Stimulated activated CD4-positive, alpha-beta T cell treated with anti-CD3 and anti-CD28 coated beads, TNF-alpha, amount 100 ng/mL, for 4 hours (primary cell): ENCODE measurements at places on chromosomes 4 and X.

DNA sequence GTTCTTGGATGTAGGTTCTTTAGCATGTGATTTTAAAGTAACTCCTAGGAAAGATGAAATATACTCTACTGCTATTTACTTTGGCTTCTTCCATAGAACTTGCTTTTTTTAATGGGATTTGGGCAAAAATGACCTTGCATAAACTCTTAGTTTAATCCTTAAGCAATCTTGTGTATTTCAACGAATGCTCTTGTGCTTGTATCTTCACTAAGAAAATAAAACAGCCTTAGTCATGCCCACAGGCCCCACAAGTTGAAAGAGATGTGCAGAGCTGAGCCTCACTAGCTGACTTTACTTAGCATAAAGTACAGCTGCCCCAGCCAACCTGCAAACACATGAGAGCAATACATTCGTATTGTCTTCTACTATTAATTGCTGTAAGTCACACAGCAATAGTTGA is 1609.2 kb downstream of the STIM2 start:
- DNase-seq = no peak

DNA sequence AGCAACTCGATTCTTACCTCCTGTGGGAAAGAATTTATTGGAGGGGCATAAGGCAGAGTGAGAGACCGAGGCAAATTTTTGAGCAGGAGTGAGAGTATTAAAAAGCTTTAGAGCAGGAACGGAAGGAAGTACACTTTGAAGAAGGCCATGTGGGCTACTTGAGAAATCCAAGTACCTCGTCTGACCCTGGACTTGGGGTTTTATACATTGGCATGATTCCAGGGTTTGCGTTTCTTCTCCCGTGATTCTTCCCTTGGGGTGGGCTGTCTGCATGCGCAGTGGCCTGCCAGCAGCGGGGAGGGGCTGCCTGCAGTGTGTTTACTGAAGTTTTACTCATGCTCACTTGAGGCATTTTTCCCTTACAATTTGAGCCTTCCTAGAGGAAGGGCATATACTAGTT is 3.4 kb downstream of the GALNT7 start:
- DNase-seq = no peak

GRCh38 chrX:11397680-11398079 is 104.5 kb downstream of the AMELX start:
- DNase-seq = no peak

DNA sequence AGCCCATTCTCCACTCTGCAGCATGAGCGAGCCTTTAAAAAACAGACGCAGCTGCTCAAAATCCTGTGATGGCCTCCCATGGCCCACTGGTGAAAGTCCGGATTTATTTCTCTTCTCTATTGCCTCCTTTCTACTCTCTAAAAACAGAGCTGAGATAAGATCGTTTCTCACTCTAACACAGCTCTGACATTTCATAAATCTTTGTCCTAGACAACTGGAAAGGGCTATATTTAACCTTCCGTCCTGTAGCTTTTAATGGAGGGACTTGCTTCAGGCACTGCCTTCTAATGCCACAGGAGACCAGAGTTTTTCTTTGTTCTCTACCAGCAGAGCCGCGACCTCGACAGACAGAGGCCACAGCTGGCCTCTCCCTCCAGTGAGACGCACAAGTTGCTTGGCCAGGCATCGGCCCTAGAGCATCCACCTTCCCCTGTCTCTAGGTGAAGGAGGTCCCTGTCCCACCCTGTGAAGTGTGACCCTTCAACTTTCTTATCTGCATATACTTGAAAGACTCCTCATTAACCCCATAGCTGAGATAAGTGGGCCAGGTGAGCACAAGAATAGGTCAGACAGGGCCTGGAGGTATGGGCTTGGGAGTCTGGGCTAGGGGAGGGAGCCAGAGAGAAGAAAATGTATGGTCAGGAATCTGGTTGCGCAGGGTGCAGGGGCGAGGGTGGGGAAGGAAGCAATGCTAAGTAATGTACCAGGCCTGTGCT is 50.0 kb downstream of the RTL5 start:
- no peak for DNase-seq

- DNase-seq = no peak
Measured at GRCh38 chrX:13253223-13253622, 66.6 kb downstream of the ATXN3L start.

- no peak for DNase-seq
Measured at GRCh38 chr4:85658766-85659439, 184.0 kb downstream of the ARHGAP24 start.

DNA sequence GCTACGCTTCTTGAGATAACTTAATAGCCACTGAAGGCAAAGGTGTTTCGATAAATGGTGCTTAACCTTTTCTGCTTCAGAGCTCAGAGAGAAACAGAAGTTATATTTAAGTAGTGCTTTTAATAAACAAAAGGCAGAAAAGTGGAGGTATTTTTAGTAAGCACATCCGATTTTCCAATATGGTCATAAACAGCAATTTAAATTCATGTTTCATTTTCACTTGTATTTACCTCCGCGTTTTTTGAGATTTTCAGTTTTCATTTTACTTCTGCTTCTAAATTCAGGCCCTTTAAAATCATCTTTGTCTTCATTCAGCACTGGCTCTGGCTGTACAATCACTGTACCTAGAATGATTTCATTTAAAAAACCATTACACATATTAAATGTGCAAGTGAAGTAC is 92.4 kb downstream of the ATRX start:
- DNase-seq = no peak

GRCh38 chr4:38308728-38309311 is 348.6 kb downstream of the PTTG2 start:
- DNase-seq = no peak

DNA sequence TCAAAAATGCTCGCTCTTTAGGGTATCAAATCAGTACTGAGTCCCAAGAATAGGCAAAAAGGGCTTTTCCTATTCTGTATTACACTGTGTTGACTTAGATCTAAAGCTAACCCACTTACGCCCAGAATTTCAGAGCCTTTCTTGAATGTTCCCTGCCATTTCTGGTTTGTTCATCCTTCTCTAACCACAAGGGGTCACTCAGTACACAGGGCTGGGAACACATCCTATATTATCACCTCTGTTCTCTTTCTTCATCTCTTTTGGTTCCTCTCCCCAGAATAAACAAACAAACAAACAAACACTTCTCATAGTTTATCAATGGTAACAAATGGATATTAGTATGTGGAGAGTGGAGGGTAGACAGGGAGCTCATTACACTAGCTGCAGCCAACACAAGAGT is 25.5 kb upstream of the MORC4 start:
- no peak for DNase-seq

DNA sequence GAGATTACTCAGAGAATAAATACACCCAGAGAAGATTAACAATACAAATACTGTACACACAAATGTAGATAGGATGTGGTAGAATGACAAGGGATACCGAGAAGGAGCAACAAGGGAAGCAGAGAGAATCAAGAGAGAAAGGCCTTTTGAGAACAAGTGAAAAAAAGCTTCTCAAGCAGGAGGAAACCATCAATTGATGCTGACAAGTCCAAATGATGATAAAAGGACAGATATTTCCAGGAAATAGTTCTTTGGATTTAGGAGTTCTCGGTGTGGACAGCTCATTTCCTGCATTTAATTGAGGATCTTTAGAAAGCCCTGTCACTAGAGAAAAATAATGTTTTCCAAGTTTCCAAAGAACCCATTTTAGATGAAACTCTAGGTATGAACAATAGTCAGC is 48.1 kb downstream of the NPY5R start:
- DNase-seq = no peak

- DNase-seq = no peak
Measured at GRCh38 chrX:153245288-153245731, 66.2 kb downstream of the MAGEA1 start.

- no peak for DNase-seq
Measured at GRCh38 chr4:101135371-101136010, 211.8 kb downstream of the PPP3CA start.

DNA sequence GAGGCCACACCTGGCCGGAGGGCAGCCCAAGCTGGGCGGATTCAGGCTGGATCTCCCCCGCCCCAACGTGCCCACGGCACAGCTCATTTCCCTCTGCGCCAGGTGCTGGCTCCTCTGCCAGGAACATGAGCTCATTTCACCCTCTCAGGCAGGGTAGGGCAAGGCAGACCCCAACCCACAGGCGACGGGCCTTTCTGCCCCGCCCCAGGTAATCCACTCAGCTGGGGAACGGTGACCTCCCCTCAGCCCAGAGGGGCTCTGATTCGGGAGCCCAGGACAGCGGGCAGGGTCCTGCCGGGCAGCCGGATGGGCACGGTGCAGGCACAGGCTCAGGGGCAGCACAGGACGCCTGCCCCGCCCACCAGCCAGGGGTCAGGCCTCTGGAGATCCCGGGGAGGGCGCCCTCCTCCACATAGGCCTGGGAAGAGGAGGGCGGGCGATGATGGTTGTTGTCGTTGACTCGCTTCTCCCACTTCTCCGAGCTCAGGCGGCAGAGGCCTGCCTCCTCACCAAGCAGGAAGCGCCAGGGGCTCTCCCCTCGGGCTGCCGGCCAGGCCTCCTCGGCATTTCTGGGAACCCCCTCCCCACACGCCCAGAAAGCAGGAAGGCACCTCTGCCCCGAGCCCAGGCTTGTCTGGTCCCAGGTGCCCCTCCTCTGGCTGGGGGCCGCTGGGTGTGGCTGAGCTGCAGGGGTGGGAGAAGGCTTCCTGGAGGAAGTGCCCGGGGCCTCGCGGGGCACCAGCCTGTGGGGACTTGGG is 31.1 kb downstream of the TACC3 start:
- DNase-seq = no peak

DNA sequence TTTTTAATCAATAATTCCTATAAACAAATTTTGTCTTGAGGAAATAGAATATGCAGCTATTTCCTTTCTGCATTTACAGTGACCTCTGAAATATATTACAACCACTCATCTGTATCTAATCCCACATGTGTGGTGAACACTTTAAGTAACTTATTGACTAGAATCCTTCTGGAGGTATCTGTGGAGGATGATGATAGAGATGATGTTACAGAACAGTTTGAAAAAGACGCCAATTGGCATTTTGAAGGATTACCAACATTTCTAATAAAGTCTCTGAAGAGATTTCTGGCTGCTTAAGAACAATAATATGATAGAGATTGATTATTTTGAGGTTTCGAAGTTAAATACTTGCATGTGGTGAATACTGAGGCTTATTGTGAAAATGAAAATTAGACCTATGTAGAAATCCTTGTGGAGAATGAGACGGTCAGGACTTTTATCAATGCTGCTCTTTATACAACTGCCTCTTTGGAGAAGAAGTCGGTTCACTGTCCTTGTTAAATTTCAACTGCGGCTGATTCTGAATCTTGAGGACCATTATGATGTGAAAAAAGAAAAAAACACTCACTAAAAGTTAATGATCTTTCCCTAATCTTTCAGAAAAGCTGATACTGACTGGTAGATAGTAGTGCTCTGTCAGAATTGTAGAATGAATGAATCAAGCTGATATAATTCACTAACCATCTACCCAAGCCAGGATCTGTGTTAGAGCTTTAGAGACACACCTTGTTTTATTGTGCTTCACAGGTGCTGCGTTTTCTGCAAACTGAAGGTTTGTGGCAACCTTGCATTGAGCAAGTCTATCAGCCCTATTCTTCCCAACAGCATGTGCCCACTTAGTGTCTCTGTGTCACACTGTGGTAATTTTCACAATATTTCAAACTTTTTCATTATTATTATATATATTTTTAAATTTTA is 204.7 kb downstream of the SPRY1 start:
- DNase-seq = no peak

- DNase-seq = no peak
Measured at GRCh38 chr4:124396333-124396732, 316.2 kb downstream of the ANKRD50 start.

- no peak for DNase-seq
Measured at GRCh38 chrX:129843209-129843458, 552 bp downstream of the ZDHHC9 start.

DNA sequence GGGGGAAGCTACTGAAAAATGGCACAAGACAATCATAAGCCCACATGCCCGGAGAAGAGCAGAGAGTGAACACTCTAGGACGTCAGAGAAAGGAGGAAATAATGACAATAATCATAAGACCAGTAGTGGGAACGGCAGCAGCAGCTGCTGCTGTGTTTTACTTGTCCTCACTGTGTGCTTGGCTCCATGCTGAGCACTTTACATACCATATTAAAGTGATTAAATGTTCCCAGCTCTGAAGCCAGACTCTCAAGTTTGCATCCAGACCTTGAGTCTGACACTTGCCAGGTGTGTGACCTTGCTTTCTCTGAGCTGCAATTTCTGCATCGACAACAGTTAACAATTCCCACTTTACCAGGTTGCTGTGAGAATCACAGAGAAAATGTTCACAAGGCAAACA is 255.4 kb downstream of the SPANXN1 start:
- DNase-seq = no peak

DNA sequence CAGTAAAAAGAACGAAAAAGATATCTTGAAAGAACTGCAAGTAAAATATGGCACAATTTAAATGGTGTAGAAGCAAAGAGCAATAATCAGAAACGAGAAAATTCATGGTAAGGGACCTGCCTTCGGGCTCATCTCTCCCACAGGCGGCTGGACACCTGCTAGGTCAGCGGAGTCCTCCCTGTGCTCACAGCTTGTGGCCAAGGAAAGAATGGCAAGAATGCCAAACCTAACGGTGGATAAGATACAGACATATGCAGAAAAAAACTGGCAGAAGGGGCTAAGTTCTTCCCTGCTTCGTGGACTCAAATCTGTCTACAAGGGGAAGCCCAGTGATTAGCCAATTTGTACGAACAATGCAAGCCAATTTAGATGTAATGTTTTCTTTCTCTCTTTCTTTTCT is 152.1 kb upstream of the VCX start:
- no peak for DNase-seq

DNA sequence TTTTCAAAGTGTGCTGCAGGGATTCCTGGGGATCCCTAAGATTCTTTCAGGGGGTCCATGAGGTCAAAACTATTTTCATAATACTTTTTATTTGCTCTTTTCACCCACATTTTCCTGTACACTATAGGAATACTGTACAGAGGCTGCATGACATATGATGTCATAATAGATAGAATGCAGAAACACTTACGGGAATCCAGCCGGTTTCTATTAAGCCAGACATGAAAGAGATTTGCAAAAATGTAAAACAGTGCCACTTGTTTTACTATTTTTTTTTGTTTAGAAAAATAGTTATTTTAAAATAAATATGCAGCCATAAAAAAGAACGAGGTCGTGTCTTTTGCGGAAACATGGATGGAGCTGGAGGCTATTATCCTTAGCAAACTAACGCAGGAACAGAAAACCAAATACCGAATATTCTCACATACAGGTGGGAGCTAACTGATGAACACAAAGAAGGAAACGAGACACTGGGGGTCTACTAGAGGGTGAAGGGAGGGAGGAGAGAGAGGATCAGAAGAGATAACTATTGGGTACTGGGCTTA is 5.0 kb downstream of the ZFX start:
- no peak for DNase-seq

GRCh38 chrX:46759645-46759974 is 692 bp upstream of the SLC9A7 start:
- no peak for DNase-seq

- DNase-seq = no peak
Measured at GRCh38 chr4:181475781-181476507, 767.3 kb upstream of the TENM3 start.

DNA sequence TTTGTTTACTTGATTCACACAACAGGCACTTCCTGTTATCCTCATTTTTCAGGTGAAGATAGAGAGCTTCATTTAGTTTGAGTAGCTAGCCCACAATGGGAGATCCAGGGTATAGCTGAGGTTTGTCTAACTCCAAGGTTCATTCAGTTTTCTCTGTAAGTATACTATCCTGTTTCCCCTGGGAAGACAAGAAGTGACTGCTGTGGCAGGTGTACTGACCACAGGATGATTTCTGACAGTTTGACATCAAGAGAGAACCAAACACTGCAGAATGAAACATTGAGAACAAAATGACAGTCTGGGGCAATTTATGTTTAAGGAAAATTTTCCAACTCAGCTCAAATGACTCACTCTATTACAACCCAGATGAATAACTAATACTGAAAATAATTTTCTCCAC is 958.0 kb downstream of the STPG2 start:
- no peak for DNase-seq
